Activated effector memory CD4-positive, alpha-beta T cell treated with Interleukin-2 at 50 U/mL for 16 hours (primary cell): ENCODE measurements at places on chromosomes 5 and 9.

- DNase-seq = peak; percentile 18
These were observed 403 bp downstream of the NINJ1 start for GRCh38 chr9:93133681-93134014.

GRCh38 chr5:138077064-138077696 lies 6.7 kb upstream of the WNT8A start:
- DNase-seq = peak; percentile 11

DNA sequence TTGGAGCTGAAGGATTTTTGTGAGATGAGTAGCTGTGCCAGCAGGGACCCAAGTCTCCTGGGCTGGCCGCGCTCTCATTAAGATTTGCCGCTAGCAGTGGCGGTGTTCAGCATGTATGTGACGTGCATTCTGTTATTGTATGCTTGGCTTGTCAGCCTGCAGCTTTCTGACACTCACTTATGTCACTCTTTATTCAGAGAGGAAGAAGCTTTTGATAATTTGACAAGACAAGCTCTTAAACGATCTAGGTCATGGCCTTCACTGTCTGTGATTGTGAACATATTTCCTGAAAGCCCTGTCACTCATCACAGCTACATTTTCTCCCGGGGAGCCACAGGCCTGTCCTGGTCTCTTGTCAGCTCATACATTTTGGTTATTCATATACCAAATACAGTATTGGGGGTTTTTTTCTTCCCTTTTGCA lies 98.2 kb upstream of the GRHPR start:
- DNase-seq = no peak

DNA sequence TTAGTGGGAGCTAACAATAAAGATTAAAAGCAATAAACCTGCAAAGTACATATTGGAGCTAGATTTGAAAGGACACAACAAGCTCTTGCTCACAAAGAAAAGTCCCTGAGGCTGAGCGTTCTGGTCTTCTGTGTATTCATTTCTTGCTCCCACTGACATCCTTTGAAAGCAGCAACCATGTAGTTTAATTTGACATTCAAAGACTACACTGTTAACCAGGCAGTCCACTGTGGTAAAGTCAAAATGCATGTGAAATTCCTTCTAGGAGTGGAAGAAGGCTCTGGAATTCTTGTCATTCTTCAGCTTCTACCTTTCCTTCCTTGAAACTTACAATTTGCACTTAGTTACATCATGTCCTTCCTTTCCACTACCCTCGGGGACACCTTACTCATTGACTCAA lies 480.7 kb downstream of the CSNK1G3 start:
- DNase-seq = no peak

- DNase-seq = no peak
These were observed 507.3 kb downstream of the SLCO4C1 start for GRCh38 chr5:101788797-101789196.

DNA sequence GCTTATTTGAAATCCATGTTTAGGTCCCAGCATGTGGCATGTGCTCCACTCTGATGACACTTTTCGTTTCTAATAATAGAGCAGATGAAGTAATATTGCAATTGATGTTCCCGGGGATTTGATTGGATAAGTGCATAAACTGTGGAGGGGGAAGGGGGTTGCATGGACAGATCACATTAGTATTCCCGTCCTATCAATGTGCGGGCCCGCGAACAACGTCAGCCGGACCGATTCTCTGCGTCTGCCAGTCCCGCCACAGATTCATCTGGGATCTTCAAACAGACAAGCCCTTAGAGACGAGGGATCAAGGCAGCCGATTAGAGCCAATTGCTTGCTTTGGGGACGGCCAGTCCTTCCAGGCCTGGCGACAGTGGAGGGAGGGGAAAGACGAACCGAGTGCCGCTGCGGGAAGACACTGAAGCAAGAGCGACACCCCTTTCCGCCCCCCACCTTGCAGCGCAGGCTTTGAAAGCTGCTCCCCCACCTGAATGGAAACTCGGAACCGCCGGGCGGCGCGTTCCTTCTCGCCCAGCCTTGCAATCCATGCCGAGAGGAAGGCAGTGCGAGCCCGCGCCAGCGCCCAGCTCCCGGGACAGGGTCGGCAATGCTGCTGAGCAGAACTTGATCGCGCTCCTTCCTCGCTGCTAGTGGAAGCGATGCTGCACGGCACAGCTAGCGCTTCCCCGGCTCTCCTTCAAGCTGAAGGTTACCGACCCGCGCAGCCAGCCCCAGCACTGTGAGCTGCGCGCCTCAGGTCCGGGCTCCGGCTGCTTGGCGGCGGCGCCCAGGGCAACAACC lies at the start of gene RGS7BP:
Gene RGS7BP (plus strand): TSS at position 247 of the 798 bp plus-strand sequence. CDS start 610 bp downstream, outside the sequence.
- DNase-seq = no peak

- DNase-seq = no peak
These were observed 95.4 kb upstream of the ANXA1 start for GRCh38 chr9:73056245-73056644.

DNA sequence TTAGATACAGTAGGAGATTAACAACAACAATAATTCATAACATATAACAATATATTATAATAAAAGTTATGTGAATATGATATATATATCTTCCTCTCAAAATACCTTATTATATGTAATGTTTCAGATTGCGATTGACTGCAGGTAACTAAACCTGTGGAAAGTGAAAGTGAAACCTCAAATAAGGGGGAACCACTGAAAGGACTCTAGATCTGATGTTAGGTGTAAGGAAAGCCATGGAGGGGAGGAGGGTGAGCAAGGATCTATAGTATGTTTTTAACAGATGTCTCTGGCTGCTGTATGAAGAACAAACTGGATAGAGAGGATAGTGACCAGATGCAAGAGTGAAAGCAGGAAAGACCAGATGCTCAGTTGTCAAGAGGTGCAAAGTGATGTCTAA lies 5.8 kb upstream of the FSTL4 start:
- no peak for DNase-seq

DNA sequence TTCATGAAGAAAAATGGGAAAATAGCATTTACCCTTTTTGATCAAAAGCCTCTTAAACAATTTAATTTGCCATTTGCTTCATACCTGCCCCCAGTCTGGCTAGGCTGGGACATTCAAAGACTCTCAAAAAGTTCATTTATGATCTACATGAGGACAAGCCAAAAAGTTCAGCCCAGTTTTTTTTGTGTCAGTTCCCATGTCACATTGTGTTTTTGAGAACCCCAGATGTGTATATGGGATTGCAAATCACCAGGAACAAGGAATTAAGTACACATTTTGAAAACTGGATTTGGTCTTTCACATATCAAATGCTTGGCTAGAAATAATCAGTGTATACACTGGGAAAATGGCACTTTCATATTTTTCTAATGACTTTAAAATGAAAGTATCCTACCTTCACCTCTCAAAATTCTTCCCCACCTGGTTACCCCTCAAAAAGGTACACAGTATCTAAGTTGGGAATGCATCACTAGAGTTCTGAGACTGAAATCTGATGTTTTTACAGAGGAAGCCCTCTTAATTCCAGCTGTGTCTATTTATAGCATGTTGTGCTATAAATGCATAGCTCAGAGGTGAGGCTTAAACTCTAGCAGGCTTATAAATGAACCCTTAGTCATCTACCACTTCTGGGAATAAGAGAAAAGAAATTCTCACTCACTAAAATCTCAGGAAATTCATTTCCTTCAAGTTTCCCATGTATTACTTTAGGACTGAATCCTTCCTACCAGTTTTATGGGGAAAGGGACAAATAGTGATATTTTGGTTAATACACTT lies 9.3 kb downstream of the STOM start:
- no peak for DNase-seq

- no peak for DNase-seq
These were observed 197.0 kb upstream of the SEMA6A start for GRCh38 chr5:116771466-116772151.

DNA sequence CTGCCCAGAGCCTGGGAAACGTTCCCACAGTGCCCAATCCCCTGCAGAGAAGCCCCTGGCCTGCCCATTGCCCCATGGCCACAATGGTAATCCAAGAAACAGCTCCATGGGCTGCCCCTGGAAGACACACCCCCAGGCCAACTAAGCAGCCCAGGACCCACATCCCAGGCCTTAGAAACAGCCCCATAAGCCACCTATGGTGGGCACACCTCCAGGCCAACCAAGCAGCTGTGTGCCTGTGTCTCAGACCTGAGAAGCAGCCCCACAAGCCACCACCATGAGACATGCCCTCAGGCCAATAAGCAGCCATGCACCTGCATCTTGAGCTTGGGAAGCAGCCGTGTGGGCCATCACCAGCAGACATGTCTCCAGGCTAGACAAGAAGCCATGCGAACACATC lies 52.9 kb upstream of the SSBP2 start:
- DNase-seq = no peak

DNA sequence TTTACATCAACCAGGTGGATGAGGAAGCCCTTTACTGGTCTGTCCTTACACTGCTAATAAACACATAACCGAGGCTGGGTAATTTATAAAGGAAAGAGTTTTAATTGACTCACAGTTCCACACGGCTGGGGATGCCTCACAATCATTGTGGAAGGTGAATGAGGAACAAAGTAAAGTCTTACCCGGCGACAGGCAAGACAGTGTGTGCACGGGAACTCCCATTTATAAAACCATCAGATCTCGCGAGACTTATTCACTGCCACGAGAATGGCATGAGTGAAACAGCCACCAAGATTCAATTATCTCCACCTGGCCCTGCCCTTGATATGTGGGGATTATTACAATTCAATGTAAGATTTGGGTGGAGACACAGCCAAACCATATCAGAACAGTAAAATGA lies 67.3 kb upstream of the GRAMD2B start:
- DNase-seq = no peak

GRCh38 chr5:115246361-115246991 lies 16.2 kb downstream of the PGGT1B start:
- DNase-seq = no peak

DNA sequence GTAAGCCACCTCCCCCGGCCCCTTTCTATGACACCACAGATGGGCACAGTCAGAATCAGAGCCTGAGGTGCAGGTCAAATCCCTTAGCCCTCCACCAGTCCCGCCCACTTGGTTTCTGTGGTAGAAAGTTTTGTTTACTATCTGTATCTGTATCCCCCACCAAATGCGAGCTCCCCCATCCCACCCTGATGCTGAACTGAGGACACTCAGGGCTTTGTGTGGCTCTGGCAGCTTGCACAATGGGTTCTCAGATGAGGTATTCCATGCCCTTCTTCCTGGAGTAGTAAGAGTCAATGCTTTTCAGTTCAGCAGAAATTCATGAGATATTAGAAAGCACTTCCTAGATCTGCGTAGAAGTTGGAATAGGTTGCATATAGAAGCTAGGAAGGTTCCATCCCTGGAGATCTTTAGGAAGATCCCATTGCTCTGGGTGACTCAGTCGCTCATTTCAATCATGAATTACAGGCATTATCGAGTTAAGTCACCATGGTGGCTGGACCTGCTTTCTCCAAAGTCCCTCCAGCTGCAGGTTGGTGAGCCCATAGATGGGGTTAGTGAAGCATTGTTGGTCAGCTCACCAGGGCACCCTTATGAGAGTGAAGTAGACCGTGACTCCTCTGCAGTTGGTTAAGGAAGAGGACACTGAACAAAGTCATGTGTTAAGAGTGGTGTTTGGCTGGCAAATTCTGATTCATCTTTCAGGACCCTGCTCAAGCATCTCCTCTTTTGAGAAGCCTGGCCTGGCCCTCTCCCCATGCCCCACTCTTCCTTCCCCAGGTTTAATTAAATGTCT lies 10.6 kb upstream of the KCNIP1 start:
- no peak for DNase-seq

DNA sequence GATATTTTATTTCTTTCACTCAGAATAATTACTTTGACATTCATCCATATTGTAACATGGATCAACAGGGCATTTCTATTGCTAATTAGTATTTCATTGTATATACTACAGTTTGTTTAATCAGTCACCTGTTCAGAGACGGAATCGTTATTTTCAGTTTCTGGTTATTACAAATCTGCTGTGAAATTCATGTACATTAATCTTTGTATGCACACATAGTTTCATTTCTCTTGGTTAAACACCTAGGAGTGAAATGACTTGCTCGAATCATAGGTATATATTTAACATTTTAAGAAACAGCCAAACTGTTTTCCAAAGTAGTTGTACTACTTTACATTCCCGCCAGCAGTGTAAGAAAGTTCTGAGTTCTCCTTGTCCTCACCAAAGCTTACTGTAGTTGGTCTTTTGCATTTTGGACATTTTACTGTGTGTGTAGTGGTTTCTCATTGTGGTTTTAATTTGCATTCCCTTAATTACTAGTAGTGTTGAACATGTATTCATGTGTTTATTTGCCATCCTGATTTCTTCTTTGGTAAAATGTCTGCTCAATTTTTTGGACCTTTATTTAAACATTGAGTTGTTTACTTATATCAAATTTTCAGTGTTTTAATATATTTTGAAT lies 198.2 kb downstream of the SAXO1 start:
- no peak for DNase-seq
